Epithelial cell of esophagus (primary cell): ENCODE measurements at places on chromosomes 16 and 17.
A peak's percentile ranks its signal among the peaks of the same experiment; 100 is the strongest.

- DNase-seq = peak; percentile 46
Measured at GRCh38 chr16:27972500-27972899, 91.0 kb downstream of the GSG1L start.

DNA sequence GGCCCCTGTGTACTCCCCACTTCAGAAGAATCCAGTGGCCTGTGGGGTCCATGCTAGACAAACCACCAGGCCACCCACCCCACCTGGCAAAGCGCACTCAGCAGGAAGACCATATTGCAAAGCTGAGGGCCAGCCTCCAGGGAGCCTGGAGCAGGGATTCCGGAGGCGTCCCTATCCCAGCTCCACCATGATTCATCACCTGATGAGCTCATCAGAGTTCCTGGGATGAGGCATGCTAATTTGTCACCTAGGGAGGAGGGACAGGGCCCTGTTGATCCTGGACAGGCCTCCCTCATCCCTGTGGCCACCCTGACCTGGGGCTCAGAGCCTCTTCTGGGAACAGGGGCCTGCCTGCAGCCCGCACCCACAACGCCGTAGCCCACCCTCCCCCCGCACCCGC lies 131.6 kb upstream of the PLCG2 start:
- peak; percentile 92 for DNase-seq

- no peak for DNase-seq
Measured at GRCh38 chr16:31702796-31703195, 170.8 kb upstream of the ZNF267 start.

- DNase-seq = peak; percentile 92
Measured at GRCh38 chr17:7836596-7837407, 2.8 kb downstream of the KDM6B start.

DNA sequence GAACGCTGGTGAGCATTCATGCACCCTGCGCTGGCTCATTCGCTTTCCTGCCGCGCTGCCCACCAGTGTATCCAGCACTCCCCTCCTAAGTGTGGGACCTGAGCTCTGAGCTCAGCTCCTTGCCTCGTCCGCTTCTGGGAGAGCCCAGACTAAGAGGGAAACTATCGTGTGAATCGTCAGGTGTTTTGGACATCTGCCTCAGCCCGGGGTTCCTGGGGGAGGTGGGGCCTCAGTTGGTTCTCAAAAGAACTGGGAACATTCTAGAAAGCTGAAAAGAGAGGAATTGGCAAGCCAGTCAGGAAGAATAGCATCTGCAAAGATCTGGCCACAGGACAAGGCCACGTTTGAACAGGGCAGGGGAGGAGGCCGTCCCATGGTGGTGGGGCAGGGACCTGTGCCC lies 205.4 kb upstream of the CIBAR2 start:
- DNase-seq = no peak

DNA sequence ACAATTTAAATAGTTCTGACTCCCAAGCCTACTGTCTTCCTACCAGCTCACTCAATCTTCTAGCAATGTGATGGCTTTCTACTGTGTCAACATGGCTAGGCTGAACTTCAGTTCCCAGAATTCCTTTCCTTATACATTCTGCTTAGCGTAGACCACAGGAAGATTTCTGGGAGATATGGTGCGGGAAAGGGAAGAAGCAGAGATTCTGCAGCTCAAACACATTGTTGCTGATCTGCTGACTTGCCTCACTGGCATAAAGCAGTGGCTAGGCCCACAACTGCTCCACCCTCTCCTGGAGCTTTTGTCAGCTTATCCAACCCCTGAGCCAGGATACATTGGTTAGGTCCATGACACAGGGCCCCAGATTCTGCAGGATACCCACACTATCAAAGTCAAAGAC lies 58.8 kb downstream of the GAS7 start:
- no peak for DNase-seq

- no peak for DNase-seq
Measured at GRCh38 chr16:72646615-72647014, 401.3 kb downstream of the ZFHX3 start.

DNA sequence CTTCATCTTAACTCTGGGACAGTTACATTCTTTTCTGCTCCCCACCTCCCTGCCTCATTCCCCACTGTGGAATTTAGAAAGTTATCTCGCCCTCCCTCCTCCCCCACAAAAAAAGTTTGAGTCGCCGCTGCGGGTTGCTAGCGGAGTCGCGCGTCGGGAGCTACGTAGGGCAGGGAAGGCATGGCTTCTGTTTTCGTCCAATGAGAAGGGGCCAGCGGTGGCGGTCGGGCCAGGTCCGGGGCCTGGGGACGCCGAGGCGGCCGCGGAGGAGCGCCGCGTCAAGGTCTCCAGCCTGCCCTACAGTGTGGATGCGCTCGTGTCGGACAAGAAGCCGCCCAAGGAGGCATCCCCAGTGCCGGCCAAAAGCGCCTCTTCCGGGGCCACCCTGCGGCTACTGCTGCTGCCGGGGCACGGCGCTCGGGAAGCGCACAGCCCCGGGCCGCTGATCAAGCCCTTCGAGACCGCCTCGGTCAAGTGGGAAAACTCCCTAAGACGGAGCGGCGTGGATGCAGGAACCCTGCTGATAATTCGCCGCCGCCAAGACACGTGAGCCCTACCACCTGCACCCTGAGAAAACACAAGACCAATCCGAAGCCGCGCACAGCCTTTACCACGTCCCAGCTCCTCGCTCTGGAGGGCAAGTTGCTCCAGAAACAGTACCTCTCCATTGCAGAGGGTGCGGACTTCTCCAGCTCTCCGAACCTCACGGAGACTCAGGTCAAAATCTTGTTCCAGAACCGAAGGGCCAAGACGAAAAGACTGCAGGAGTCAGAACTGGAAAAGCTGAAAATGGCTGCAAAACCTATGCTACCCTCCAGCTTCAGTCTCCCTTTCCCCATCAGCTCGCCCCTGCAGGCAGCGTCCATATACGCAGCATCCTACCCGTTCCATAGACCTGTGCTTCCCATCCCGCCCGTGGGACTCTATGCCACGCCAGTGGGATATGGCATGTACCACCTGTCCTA lies 8.9 kb downstream of the OR4D1 start:
- DNase-seq = peak; percentile 17

DNA sequence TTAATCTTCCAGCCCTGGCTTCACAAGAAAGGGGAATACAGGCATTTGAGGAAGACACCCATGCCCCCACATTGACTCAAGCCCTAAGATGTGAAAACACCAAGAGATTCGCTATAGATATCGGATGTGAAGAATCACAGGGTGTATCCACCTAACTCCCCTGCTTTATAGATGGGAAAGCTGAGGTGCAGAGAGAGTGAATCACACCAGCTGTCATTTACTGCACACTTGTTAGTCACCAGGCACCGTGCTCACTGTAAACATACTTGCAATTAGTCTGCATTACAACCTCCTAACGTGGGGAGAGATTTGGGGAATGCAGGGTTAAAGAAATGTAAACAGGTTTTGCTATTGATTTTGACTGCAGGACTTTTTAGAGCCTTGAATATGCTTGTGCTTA lies 325.5 kb downstream of the C16orf95 start:
- peak; percentile 70 for DNase-seq

- DNase-seq = no peak
Measured at GRCh38 chr17:55492781-55493341, 18.4 kb downstream of the SMIM36 start.

- DNase-seq = peak; percentile 65
Measured at GRCh38 chr16:11302977-11303376, 21.8 kb upstream of the PRM1 start.

- no peak for DNase-seq
Measured at GRCh38 chr17:44108440-44109311, 14.8 kb downstream of the HDAC5 start.

GRCh38 chr16:31141489-31142108 lies 6.1 kb upstream of the PRSS8 start:
- DNase-seq = peak; percentile 72

DNA sequence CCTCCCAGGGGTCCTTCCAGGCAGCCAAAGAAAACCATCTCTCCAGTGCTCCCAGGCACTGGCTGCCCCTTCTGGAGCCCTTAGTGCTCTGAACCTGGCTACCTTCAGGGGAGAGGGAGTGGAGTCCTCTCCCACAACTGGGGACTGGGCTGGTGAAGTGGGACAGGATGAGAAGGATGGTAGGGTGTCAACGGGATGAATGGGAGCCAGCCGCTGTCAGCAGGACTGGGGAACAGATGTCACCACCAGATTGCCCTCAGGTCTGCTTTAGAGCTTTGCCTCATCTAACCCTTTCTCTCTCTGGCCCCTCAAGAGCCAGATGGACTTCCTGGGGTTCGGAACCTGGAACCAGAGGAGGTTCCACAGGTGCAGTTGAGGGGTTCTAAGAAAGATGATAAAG lies 488 bp upstream of the SEBOX start:
- DNase-seq = no peak

DNA sequence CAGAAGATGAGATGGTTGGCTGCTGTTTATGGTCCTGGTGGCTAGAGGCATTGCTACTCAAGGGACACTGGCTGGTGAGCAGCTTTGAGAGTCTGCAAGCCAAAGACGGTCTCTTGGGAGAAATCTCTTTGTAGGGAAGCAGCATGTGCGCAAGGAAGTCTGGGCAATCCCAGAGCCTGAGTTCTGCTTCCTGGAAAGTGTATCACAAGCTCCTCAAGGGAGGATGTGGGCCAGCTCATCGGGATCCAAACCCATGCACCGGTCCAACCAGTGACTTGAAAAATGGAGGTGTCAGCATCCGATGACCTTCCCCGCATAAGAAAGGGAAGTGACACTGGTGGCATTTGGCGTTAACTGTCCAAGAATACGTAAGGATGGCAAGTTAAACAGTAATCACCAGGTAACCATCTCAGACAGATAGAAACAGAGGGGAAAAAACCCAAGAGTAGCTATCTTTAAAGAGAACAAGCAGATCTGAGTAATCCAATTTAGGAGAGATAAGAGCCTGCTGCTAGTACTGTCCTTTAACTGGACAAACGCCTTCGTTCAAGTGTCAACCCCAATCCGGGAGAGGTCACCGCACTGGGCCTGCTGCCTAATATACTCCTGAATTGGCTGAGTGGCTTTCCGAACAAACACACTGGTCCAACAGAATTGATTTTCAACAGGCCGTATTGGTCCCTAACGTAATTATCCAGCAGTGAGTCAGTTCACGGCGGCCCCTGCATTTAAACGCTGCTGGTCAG lies 303.0 kb upstream of the ZFHX3 start:
- no peak for DNase-seq

GRCh38 chr16:1427473-1428461 lies 3.1 kb upstream of the PERCC1 start:
- no peak for DNase-seq

GRCh38 chr17:81427173-81428120 lies 32.2 kb downstream of the BAHCC1 start:
- no peak for DNase-seq

- peak; percentile 94 for DNase-seq
Measured at GRCh38 chr17:7436556-7437368, 1.5 kb downstream of the TMEM102 start.

- no peak for DNase-seq
Measured at GRCh38 chr16:85036236-85037049, 8.8 kb downstream of the KIAA0513 start.
